ENCODE measurements at places on chromosomes 3 and 15.
A peak's percentile ranks its signal among the peaks of the same experiment; 100 is the strongest.

DNA sequence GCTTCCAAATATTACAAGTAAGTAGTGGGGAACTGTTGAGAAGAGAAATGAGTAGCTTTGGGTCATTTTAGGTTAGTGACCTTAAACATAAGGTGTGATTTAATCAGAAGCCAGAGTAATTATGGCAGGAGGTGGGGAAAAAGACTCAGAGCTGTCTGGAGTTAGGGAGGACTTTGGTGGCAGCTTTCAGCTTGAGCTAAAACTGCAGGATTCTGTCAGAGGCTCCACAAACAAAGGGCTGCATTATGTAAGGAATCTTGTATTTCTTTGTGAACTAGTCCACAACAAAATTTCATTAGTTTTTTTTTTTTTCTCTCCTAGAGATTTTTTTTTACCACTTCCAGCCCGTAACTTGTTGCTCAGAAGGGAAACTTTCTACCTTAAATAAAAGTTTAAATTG is 345.3 kb downstream of the TIGIT start:
- DNase-seq = no peak

- DNase-seq = no peak
Observed at GRCh38 chr3:55885721-55886120, 398.6 kb upstream of the WNT5A start.

GRCh38 chr15:80906159-80906766 is 83.4 kb downstream of the MESD start:
- peak; percentile 45 for DNase-seq

DNA sequence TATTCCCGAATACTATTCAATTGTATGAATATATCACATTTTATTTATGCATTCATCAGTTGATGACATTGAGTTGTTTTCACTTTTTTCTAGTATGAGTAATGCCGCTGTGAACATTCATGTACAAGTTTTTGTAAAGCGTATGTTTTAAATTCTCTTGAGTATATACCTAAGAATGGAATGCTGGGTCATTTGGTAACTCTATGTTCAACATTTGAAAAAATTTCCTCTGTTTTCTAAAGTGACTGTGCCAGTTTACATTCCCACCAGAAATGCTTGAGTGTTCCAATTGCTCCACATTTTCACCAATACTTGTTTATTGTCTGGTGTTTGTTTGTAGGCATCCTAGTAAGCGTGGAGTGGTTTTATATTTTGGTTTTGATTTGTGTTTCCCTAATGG is 144.5 kb downstream of the EPHA6 start:
- no peak for DNase-seq

- DNase-seq = no peak
Observed at GRCh38 chr3:106172780-106173179, 304.0 kb upstream of the CBLB start.

- no peak for DNase-seq
Observed at GRCh38 chr15:35184646-35185045, 99.6 kb upstream of the NANOGP8 start.

- no peak for DNase-seq
Observed at GRCh38 chr15:73607843-73608242, 25.3 kb downstream of the NPTN start.

DNA sequence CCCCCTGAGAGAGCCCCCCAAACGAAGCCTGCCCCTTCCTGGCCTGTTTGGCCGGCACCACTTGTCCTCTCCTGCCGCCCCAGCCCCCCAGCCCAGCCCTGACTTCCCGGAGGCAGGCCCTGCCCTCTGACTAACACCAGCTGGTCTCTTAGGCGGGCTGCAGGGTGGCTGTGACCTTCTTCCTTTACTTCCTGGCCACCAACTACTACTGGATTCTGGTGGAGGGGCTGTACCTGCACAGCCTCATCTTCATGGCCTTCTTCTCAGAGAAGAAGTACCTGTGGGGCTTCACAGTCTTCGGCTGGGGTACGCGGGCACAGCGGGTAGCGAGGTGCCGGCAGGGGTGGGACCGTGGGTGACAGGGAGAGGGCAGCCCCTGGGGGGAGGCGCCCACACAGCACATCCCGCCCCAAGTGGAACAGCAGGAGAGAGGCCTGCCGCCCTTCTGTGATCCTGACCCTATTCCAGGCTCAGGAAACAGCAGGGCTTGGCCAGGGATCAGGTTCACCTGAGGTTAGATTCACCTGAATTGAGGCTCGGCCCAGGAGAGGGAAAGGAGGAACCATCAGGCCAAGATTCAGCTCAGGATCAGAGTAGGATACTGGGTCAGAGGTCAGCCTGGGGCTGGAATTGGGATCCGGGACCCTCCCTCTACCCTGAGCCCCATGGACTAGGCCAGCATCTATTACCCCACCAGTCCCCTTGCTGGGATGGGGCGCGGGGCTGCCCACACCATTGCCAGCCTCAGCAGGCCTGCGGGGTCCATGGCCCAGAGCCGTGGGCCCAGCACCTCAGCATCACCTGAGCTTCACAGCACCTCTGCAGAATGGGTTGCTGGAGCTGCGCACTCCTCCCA is 21.9 kb downstream of the PTH1R start:
- no peak for DNase-seq

GRCh38 chr3:54817628-54818027 is 110.2 kb downstream of the LRTM1 start:
- DNase-seq = peak; percentile 51

GRCh38 chr15:43376017-43376705 is 5.3 kb downstream of the TUBGCP4 start:
- DNase-seq = no peak

GRCh38 chr3:184320104-184320445 is 5.7 kb downstream of the EIF4G1 start:
- peak; percentile 70 for DNase-seq

- DNase-seq = no peak
Observed at GRCh38 chr3:104106276-104106675, 1260.4 kb upstream of the ALCAM start.

- peak; percentile 65 for DNase-seq
Observed at GRCh38 chr15:50686469-50687301, at the start of gene TRPM7. Gene TRPM7 (minus strand): TSS chr15:50686797. CDS start chr15:50686533, 264 bp downstream.

DNA sequence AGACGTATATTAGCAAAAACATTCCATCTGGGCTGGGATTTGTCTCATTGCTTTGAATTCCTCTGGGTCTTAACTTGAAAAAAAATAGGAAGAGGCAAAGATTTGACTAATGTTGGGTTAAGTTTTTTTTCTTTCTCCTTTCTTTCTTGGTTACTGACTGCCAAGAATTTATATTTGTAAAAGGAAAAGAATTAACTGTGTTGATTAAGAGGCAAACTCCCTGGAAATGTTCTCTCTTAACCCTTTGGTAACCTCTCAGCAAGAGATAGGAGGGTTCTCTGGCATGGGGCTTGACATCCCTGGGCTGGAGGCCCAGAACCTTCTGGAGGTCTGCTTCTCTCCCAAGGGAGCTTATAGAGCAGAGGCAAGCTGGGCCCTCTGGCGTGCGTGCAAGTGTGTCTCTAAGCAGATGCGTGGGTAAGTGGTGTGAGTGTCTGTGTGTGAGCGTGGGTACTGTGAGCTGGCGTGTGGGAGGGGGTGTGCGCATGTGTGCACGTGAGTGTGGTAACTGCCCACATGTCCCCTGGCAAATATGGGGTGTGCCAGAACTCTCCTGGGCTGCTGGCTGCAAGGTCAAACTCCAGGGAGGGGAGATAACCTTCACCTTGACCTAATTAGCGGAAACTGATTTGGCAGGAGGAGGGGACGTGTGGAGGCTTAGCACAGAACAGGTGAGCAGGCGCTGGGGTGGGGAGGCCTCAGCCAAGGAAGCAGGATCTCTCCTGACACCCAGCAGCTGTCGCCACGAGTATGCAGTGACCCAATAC is 49.4 kb upstream of the MAGEF1 start:
- DNase-seq = no peak

DNA sequence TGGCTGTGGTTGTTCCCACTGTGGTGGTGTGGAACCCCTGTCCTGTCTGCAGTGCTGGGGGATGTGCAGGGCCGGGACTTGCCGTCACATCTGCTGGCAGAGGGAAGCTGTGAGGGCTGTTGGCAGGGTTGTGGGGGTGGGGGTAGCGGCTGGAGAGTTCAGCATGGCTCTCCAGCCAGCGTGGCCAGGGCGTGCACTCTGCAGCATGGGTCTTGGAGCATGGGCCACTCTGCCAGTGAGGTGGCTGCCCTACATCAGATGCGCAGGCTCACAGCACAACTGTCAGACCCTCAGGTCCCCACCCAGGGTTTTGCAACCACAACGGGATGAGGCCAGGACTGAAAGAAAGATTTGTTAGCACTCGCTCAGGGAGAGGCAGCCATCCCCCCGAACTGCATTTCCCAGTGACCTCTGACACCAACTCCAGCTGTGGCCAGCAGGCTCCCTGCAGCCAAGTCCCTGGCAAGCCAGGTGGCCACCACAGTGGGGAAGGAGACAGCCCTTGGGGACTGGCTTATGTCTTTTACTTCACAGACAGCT is 237.7 kb upstream of the LYSMD4 start:
- DNase-seq = no peak

DNA sequence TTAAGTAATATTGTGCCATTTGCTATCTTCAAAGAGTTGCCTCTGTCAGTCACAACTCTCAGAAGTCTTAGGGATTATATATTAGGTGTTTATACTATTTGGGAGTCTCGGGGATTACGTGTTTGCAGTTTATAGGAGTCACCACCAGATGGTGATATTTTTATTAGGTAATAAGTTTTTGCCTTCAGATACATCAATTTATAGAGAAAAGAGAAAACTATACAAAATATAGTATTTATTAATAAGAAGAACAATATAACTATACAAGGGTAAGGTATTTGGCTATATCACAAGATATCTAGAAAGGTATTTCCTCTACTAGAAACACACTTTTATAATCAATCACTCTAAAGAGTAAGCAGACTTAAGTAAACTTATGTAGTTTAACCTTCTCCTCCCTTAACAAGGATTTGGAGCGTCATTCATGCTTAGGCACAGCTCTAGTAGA is 10.7 kb upstream of the DHX36 start:
- DNase-seq = peak; percentile 63

- peak; percentile 7 for DNase-seq
Observed at GRCh38 chr3:44883999-44884431, 9.6 kb downstream of the TGM4 start.

- DNase-seq = no peak
Observed at GRCh38 chr3:178671377-178671776, 135.1 kb downstream of the KCNMB2 start.

- DNase-seq = no peak
Observed at GRCh38 chr3:126201168-126201567, 20.8 kb upstream of the ALDH1L1 start.

DNA sequence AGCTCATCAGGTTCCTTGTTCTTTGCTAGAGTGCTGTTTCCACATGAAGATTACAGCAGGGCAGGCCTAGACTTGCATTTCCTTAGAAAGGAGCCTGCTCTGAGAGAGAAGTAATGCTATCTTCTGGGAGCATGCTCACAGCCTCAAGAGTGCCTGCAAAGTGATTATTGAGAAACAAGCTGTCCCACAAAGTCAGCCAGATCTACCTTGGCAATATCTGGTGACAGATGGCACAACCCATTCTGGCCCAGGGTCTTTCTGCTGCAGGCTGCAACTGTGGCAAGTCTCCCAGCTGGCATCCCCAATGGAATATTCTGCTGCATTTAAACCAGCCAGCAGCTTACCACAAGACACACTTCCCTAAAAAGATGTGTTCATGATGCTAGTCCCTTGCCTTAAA is 29.3 kb downstream of the MTMR10 start:
- peak; percentile 76 for DNase-seq

GRCh38 chr15:38991126-38991525 is 426.5 kb upstream of the RASGRP1 start:
- DNase-seq = no peak

DNA sequence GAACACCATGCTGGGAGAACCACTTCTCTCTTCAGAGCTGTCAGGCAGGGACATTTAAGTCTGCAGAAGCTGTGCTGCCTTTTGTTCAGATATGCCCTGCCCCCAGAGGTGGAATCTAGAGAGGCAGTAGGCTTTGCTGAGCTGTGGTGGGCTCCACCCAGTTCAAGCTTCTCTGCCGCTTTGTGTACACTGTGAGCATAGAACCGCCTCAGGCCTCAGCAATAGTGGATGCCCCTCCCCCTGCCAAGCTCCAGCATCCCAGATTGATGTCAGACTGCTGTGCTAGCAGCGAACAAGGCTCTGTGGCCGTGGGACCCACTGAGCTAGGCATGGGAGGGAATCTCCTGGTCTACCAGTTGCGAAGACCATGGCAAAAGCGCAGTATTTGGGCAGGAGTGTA is 121.6 kb downstream of the NFKBIZ start:
- DNase-seq = no peak

GRCh38 chr3:33364531-33365128 is 75.6 kb downstream of the UBP1 start:
- DNase-seq = no peak

DNA sequence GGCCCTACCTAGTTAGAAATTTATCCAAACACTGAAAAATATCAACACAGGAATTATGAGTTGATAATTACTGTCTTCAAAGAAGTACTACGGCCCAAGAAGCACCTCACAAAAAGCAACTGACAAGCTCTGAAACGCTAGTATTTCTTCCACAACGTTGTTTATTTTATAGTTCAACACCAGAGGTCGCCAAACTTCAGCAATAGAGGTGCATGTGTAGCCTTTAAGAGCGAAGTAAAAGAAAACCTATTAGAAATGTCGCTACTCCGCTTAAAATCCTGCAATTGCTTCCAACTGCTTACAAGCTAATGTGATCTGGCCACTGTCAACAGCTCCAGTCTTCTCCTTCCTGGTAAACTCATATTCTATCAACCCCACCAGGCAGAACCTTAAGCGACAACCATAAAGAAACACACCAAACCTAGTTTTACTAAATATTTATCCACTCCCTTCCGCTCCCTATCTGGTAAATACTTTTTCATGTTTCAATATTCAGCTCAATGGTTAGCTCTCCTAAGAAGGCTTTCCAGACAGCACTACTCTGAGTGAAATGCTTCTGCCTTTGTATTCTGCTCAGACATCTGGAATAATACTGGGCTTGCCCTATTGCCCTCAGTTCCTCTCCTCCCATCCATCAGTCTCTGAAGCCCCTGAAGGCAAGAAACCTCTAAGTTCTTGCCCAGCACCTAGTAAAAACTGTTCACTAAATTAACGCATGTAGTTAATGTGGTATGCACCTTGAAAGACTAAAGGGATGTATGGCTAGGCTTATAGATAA is 110.2 kb downstream of the NR1I2 start:
- peak; percentile 33 for DNase-seq

GRCh38 chr3:195384952-195385351 is 57.9 kb downstream of the ACAP2 start:
- DNase-seq = no peak

- DNase-seq = no peak
Observed at GRCh38 chr15:63349621-63350020, 32.0 kb downstream of the CA12 start.

DNA sequence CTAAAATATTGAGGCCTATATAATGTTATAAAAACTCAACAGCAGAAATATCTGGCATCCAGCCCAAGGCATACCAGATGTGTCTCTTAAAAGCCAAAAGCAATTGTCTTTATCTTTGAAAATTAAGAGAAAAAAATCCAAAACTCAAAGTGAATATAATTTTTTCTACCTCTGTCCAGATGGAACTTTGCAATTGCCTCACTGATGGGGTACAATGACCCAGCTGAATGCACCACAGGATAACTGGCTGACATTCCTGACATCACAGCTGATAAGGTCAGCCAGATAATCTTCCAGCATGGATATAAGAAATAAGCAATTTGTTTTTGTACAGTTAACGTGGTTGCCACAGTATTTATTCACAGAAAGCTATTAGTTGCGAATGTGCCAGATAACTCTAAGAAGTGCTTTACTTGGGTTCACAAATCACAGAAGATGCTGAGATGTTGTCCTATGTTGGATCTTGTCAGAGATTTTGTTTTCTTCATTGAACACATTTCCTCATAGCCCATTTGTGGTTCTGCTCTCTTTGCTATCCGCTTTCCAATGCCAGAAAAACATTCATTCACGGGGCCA is 566.9 kb upstream of the CCDC54 start:
- peak; percentile 82 for DNase-seq
